ENCODE measurements at places on chromosomes 12 and 14. TPM values are rescaled to one million over a fixed set of nuclear protein-coding genes. Genes with fewer than 3 reads are reported as not detected.

DNA sequence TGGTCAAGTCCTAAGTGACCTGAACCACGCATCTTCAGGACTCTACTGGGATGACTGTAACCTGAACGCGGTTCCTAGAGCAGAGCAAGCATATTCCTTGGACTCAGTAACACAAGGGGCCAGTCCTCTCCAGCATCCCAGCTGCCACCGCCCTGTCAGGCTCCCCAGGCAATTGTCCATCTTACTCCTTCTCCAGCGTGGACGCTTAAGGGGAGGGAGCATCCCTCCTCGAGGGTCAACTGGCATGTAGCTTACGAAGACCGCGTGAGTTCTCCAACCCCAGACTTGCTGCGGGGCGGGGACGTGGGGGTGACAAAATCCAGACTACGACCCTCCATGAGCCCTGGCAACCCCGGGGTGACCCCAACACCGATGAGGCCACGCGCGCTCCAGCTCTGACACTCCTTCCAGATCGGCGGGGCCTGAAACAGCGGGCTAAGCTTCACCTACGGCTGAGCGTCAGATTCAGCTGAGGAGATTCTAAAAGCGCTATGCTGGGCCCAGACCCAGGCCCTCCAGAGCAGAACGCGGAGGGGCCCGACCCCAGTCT lies 846 bp upstream of the MTHFD1 start:
- DNase-seq = peak; percentile 27

The LRTM2 gene
- total RNA-seq = not detected

DNA sequence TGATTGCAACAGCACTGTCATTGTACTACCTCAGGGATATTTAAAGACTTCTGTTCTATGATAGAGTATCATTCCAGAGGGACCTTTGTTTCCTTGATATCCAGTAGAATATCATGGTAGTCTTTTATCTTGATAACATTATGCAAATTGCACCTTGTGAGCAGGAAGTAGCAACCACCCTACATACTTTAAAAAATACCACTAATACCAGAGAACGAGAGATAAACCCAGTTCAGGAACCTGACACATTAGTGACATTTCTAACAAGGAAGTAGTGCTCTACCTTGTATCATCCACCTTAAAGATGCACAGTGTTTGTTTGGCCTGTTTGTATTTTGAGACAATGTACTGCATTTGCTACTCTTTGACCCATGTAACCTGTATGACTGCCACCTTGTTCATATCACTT lies 8.8 kb upstream of the MAP4K5 start:
- no peak for DNase-seq

GRCh38 chr14:92737206-92737605 lies 11.2 kb downstream of the LGMN start:
- no peak for DNase-seq

GRCh38 chr12:1533205-1533601 lies 61.2 kb downstream of the FBXL14 start:
- DNase-seq = no peak

GRCh38 chr12:92075425-92075914 lies 70.2 kb downstream of the BTG1 start:
- no peak for DNase-seq

The COX8C gene
- total RNA-seq = not detected

- DNase-seq = no peak
These were observed 67.9 kb downstream of the BMP4 start for GRCh38 chr14:53888535-53889386.

DNA sequence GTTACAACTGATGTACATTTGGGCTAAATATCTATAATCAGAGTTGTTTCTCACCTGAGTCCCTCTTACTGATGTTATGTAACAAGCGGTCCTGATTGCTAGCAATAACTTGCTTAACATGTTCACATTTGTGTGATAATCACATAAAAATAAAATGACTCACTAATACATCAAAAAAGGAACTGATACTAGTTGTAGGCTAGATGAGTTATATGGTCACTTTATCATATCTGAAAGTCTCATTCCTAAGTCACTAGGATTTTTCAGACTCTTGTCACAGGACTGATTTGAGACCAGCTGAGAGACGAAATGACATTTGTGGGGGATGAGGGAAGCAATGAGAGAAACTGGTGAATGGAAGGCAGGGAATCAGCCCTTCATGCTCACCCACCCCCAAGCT lies 34.3 kb downstream of the NKX2-1 start:
- no peak for DNase-seq

The SERPINA4 gene
- not detected for total RNA-seq

GRCh38 chr14:51609251-51609954 lies 42.3 kb upstream of the FRMD6 start:
- no peak for DNase-seq

GRCh38 chr12:123598522-123598921 lies 3.4 kb upstream of the DDX55 start:
- DNase-seq = no peak

The ALDH1L2 gene
- total RNA-seq = 0.15 TPM

- DNase-seq = no peak
These were observed 147.4 kb upstream of the NUDT4 start for GRCh38 chr12:93230326-93230720.

DNA sequence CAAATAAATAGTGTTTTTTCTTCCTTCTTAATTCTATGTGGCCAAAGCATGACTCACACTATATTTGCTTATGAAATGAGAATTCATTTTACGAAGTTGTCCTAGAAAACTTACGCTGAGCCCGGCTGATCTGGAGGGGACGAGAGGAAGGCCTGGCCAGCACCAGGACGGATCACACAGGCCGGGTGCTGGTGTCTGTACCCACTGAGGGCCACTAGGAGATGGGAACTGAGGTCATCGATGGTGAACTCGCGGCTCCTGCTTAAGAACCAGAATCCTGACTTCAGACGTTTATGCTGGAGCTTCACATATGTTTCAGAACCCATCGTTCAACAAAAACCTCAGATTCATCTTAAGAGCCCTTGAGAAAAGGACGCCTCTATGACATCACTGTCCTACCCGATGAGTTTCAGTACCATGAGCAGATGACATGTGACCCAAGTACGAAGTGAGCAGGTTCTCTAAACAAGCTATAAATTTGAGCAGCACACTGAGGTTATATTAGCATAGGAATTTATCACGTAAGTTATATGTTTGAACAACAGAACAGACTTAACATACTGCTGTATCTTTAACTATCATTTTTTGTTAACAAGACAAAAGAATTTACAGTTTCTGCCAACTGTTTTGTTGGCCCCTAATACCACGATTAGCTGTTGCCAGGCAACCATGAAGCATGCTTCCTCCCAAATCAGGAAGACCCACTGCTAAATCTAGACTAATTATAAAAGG lies 111.9 kb downstream of the FOXN3 start:
- peak; percentile 77 for DNase-seq

- peak; percentile 29 for DNase-seq
These were observed 224.2 kb downstream of the LRFN5 start for GRCh38 chr14:41830714-41831406.

DNA sequence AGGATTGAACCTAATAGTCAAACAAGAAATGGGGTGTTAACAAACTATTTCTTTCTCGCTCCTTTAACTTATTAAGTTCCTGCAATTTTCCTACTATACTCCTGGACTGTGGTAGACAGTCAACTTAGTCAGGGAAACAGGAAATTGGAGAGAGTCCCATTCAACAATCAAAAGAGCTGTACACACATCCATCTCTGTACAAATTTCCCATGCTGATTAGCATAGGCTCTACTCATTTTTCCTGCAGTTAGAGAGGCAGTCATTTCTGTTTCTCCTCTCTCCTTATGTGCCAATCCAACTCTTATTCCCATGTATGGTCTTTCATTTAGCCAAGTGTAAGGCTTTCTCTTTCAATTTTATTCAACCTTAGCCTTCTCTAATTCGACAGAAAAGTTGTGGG lies 1168.5 kb upstream of the FLRT2 start:
- DNase-seq = no peak

DNA sequence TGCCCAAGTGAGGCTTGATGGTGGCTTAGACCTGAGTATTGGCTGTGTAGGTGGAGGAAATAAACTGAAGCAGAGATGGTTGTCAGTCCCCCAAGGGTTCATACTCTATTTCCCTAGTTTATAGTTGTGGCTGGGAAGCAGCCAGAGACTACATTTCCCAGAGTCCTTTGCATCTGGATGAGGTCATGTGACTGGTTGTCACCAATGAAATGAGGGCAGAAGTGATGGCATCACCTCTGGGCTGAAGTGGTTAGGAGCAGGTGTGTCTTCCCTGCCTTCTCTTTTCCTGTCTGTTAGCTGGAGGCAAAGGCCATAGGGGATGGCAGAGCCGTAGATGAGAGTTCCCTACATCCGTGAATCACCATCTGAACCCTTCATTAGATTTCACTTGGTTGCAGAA lies 16.3 kb upstream of the NOS1 start:
- DNase-seq = peak; percentile 21

DNA sequence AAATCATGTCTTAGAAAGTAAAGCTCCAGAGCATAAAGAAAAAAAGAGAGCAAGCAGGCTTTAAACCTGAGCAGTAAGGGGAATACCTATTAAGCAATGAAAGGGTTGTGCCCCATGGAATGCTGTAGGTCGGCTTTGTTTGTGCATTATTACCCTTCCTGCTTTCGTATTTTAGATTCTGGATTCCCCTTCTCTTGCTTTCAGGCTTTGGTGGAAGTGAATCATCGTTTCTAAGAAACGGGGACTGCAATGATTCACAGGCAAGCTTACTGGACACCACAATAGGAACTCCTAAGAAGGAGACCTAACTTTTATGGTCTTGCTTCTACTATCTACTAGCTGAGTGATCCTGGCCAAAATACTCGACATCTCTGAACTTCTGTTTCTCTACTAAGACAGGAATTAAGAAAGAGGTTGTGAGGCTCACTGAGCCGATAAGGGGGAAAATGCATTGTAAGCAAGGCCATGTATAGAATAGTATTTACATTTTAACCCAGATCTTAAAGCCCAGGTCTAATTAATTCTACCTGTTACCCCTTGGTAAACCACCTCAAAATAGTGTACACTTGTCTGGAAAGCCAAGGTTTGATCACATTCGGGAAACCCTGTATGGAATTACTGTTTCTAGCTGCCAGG lies 1.2 kb upstream of the BMAL2 start:
- peak; percentile 99 for DNase-seq

DNA sequence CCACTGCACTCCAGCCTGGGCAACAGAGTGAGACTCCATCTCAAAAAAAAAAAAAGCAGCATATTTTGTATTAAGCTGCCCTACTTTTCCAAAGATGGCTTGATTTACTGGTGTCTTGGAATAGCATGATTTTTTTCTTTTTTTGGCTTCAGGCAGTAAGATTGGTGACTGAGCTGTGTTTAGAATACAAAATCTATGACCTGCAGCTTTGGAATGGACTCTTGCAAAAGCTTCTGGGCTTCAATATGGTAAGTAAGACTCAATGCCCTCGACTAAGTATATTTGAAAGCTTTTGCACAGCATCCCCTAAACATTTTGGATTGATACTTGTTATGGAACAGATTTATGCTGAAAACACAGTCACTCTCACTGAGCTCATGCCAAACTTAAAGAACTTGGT lies 87.8 kb downstream of the KNTC1 start:
- no peak for DNase-seq

The RD3L gene
- total RNA-seq = not detected

DNA sequence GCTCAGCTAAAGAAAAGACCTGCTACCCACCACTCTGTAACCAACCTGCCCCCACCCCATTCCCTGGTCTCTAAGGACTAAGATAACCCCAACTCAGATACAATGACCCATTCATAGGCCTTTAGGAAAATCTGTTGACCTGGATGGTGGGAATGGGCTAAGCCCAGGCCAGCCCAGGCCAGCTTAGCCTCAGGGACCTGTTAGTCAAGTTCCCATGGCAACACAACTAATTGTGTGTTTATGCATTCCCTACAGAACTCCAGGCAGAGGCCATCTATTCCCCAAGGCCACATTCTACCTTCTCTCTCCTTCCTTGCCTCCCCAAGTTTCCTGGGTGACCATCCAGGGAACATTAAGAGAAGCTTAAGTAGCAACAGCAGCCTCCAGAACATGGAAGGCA lies 16.1 kb upstream of the KRT8 start:
- peak; percentile 19 for DNase-seq

GRCh38 chr14:83044001-83044400 lies 1510.3 kb upstream of the SEL1L start:
- no peak for DNase-seq

GRCh38 chr14:94975366-94975765 lies 182.0 kb downstream of the DICER1 start:
- DNase-seq = no peak

The GNPNAT1 gene
- 38.2 TPM for total RNA-seq

The RAPGEF3 gene
- total RNA-seq = 6.7 TPM

DNA sequence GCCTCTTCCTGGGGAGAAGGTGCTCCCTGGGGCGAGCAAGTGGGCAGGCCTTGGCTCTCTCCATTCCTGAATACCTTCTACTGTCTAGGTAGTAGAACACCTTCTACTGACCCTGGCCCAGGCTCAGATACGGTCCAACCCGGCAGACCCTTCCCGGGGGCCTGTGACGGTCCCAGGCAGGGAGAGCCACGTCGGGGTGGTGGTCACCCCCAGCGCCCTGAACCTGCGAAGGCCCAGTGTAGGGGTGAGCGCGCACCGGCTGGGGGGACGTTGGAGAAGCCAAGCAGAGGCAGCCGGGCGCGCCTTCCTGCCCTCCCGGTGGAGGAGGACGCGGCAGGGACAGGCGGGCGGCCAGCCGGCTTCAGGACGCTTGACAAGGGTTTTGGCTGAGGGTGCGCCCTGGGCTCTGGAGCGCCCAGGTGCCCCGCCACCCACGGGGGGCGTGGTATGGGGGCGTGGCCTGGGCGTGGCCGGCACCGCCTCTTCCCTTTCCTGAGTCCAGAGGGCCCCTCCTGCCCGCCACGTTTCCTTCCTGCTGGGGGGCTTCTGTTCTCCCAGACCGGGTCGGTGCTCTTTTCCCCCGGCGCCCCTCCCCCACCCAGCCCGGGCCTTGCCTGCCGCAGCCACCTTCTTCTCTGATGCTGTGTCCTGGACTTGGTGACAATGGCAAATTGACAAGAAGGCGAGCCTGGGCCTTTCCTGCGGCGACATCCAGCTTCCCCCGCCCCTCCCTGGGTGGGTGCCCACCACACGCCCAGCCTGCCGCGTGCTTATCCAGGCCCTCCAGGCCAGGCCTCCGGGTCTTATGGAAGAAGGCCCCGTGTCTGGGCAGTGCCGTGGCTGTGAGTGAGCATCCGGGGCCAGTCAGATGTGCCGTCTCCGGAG lies 24.5 kb upstream of the PPP1R13B start:
- no peak for DNase-seq

DNA sequence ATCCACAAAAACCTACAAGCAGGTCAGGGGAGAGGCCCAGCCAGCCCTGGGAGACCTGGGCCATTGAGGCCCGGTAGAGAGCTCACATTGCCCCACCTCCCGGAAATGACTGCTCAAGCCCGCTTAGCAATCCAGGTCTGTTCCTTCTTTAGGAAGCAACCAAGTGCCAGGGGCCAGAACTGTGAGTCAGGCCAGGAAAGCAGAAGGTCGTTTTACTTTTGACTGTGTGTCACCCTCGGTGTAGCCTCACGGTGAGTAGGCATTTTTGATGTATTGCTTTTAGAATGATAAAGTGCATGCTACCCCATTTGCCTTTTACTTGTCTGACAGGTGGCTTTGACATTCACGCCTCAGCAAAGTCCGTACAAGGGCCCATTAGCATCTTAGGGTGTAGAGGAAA lies 25.4 kb upstream of the PWP1 start:
- peak; percentile 83 for DNase-seq

The CCDC198 gene
- 3.3 TPM for total RNA-seq

The AMDHD1 gene
- 1.5 TPM for total RNA-seq

Measured in PC-3 (cell line).